ENCODE measurements at places on chromosomes 12 and 14.

DNA sequence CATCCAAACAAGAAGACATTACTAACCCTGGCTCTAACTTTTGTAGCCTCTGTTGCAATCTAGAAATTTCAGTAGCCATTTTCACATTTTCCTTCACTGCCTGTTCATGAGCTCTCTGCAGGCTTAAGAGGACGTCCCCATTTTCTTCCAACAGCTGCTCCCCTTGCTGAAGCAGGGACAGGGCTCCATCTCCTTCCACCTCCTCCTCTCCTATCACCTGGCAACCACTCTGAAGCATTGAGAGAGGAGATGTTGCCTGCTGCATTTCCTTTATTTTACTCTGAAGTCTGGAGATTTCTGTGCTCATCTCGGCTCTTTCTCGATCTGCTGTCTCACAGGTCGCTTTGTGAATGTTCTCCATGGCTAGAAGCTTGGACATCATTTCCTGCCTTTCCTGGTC lies 73.3 kb downstream of the NIN start:
- no peak for DNase-seq

DNA sequence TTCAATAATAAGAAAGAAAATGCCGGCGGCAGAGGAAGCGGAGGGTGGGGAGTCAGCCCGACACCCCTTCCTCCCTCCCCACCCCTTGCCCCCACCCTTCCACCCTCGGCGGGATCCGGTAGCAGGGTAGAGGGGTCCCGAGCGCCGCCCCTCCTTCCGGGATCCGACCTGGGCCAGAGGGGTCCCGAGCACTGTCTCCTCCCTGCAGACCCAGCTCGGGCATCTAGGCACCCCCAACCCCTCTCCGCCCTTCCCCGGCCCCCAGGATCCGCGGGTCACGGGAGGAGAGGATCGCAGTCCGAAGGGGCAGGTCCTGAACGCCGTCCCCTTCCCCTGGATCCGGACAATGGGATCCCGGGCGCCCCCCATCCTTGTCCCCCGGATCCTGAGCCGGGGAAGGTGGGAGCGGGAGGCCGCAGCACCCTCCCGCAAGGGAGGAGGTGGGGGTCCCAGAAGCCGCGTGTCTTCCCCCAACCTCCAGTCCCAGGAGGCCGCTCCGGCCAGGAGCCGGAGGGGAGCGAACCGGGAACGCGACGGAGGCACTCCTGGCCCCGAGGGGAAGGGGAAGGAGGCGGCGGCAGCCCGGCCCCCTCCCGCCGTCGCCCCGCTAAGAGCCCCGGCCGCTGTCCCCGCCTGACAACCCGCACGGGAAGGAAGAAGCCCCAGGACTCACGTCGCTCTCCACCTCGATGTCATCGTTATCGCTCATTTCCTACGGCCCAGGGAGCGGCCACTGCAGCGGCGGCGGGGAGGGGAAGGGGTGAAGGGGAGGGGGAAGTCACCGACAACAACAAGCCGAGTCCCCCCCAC lies 481 bp downstream of the MAX start:
- DNase-seq, result peak; percentile 58

DNA sequence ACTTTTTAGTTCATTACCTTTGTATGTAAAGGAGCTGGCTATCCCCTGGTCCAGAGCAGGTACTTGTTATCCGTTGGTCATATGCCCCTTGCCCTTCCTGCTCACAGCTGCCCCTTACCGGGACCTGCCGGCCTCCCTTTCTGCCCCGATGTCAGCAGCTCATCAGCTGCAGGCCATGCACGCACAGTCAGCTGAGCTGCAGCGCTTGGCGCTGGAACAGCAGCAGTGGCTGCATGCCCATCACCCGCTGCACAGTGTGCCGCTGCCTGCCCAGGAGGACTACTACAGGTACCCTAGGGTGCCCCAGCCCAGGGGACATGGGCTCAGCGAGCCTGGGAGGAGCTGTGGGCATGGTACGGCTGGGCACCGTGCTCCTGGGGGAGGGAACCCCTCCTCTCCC lies 2.3 kb upstream of the RNU7-1 start:
- no peak for DNase-seq

DNA sequence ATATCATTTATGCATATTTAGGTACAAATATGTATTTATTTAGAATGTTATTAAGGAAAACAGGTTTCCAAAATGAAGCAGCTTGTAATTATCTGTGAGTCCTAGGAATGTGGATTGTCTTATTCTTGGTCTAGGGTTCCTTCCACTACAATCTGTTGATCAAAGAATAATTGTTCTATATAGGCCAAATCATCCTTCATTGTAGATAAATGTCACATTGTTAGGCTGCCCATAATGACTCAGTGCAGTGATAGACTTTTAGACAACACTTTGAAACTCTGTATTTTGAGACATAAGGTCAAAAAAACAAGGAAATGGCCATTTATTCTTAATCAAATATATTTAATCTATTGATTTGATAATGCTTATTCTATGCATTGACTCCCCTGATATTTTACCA lies 283.0 kb downstream of the ACSS3 start:
- no peak for DNase-seq

DNA sequence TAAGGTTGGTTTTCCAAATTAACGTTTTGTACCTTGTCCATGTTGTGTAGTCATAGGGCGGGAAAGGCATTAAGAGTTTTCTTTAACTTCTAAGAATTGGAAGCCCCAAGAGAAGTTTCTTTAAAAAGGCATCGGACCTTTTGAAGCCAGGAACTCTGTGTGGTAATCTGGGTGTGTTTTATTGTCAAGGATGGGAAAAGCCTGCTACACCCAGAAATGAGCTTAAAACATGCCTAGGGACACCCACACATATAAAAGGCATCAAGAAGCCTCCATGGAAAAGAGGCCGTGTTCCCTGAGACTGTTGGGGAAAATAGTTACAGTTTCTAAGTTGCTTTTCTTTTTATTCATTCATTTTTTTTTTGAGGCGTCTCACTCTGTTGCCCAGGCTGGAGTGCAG lies 81.0 kb upstream of the PTHLH start:
- DNase-seq, result no peak
